Right cardiac atrium (tissue), 5 donors: ENCODE measurements at places on chromosomes 4 and X.

GRCh38 chr4:45751877-45752530, 371.9 kb downstream of the GABRG1 start:
- no peak for DNase-seq

GRCh38 chr4:31370866-31371465, 650.8 kb downstream of the PCDH7 start:
- no peak for DNase-seq

DNA sequence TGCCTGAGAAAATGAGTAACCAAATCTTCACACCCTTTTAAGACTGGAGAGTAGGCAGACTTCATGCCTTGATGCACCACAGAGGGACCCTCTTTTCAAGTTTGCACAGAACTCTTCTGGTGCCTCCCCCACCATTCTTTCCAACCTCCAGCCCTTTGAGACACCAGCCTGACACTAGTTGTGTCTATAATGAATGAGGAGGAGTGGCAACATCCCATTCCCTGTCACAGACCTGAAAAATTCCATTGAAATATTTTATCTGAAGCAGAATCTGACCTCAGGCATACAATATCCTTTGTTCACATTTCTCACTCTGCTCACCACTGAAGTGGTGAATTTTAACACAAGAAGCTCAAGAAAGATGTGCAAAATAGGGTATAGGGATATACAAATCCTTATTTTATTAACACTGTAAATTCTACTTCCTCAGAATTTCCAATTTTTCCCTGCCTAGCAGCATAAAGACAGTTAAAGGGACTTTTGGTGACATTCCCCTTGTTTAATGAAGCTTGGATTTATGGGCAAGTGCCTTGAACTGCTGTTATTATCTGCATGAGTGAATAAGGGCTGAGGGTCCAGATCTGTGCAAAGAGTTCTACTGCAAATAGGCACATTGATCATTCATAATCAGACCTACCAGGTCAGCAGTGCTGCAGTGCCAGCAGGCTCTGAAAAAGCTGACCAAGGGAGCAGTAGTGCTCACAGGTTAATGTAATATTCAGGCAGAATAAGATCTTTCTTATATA, 149.9 kb upstream of the PAQR3 start:
- DNase-seq: no peak

GRCh38 chr4:181755846-181756245, 487.4 kb upstream of the TENM3 start:
- DNase-seq: no peak

DNA sequence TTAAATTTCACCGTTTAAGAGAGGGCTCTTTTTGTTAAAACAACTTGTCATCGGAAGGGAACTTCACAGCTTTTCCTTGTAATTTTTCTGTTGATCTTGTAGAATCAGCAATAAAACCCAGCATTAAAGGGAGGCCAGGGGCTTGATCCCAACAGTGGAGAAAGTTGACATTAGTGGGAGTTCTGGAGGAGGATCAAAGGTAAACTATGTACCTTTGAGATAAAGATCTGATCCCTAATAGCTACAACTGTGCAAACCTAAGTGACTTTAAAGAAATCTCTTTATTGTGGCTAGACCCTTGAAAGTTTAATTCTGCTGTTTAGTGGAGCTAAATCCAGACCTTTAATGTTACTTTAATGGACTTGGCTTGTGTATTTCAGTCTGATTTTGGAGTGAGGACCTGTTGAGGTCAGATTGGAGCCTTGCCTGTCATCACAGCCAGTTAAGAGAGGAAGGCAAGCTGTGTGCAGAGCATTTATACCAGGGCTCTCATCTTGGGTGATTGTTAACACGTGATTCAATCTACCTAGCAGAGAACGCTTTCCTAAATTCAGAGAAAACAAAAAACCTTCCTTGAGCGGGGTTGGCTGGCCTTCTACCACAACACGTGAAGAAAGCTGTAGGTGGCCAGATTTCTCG, 1.7 kb downstream of the DOCK11 start:
- no peak for DNase-seq
